ENCODE measurements at places on chromosomes 11 and 22.

- DNase-seq: no peak
Measured at GRCh38 chr22:44600207-44600785, 101.7 kb upstream of the PRR5 start.

- DNase-seq: peak; percentile 65
Measured at GRCh38 chr11:67645521-67646461, 4.7 kb downstream of the ACY3 start.

DNA sequence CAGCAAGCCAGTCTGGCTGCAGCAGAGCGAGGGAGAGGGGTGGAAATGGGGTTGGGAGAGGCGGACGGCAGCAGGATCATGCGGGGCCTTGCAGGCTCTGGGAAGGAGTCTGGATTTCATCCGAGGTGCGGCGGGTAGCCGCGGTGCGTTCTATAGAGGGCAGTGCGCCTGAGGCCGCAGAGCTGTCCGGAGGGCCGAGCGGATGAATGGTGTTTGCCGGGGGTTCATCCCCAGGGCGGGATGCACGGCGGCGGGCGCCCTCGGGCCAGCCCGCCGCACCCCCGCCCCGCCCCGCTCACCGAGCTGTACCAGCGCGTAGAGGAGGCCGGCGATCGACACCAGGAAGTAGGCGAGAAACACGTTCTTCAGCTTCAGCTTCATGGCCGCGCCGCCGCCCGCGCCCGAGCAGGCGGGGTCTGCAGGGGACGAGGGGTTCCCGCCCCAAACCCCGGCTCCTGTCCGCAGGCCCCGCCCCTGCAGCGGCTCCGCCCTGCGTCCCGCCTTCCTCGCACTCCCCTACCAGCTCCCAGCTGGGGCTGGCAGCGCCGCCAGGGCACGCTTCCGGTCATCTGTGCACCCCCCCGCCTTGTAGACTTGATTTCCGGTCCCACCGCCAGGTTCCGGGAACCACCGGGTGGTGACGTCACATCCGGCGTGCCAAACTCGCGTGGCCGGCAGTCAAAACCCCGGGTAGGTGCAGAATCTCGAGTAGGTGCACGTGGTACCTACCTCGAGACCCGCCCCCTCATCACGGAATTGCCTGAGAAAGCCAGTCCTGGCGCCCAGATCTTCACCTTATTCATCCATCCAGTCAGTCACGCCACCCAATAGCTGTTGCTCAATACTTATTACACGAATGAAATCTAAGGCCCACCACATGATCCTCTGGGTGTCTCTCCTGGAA, at the start of gene B3GAT3:
Gene B3GAT3 (minus strand): TSS at position 420 of the 904 bp plus-strand sequence. CDS start 39 bp downstream, at position 381.
- peak; percentile 99 for DNase-seq

- DNase-seq: no peak
Measured at GRCh38 chr11:2534957-2535672, 90.3 kb downstream of the KCNQ1 start.

DNA sequence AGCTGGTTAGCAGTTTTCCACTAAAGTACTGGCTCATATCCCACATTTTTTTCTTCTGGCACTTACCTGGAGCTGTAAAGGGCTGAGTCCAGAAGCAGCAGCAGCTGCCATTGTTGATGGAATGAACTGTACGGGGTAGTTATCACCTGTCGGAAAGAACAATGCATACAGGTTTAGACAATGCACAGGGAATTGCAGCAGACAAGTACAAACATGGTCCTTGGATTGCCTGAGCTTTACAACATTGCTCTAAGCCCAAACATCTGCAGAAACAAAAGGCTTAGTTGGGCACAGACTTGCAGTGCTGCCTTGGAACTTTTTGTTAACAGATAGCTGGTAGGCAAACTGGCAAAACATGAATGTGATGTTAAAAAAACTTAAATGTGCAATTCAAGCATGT, 258.8 kb downstream of the SOX6 start:
- DNase-seq: no peak

- no peak for DNase-seq
Measured at GRCh38 chr11:2902784-2903671, 17.5 kb upstream of the CDKN1C start.

DNA sequence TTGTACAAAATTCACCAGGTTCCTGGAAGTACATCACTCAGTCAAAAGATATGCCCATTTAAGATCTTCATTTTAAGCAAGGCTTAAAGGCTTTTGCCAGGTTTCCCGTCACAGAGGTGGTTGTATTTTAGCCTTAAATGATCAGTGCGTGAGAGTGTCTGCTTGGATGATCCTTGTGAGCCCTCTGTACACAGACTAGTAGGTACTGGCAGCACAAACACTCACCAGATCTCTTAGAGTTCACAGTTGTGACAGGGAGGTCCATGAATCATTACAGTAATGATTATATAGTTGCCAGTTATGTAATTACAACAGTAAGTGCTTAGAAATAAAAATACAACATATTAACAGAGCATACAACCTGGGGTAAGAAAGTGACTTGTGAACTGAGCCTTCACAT, 84.2 kb upstream of the SLC25A18 start:
- no peak for DNase-seq
